MV-4-11 (cell line): ENCODE measurements at places on chromosomes 16 and 17.

DNA sequence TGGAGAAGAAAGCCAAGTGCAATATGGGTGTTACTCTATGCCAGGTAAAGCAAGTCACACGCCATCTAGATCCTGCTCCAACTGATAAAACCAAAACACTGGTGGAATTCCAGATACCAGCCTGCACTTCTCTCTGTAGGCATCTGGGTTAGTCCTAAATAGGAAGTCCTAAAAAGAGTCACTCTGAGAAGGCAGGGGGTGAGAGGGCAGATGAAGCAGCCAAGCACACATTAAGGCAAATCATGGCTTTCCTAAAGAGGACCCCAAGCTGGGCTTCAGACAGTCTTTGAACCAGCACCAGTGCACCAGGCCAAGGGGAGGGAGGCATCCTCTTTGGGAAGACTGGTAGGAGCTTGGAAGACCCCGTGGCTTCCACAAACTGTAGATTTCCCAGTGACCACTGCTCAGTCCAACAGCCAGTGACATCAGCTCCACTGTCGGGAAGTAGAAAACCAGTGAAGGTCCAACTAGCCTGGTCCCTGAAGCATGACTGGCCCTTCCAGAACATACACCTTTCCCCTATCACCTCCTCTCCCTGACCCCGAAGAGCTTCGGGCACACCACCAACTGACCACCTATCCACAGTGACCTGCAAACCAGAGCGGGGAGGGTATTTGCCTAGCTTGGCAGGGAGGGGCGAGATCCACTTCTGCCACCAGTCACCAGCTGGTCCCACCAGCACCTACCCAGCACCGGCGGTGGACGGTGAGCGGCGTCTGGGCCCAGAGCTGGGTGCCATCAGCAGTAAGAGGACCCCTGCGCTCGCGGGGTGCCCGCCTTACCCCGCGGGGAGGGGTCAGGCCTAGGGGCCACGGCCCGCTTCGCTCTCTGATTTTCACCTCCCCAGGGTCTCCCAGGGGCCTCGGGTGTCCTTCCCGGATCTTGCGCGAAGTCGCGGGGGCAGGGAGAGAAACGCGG is 1.0 kb downstream of the LITAF start:
- DNase-seq: no peak

DNA sequence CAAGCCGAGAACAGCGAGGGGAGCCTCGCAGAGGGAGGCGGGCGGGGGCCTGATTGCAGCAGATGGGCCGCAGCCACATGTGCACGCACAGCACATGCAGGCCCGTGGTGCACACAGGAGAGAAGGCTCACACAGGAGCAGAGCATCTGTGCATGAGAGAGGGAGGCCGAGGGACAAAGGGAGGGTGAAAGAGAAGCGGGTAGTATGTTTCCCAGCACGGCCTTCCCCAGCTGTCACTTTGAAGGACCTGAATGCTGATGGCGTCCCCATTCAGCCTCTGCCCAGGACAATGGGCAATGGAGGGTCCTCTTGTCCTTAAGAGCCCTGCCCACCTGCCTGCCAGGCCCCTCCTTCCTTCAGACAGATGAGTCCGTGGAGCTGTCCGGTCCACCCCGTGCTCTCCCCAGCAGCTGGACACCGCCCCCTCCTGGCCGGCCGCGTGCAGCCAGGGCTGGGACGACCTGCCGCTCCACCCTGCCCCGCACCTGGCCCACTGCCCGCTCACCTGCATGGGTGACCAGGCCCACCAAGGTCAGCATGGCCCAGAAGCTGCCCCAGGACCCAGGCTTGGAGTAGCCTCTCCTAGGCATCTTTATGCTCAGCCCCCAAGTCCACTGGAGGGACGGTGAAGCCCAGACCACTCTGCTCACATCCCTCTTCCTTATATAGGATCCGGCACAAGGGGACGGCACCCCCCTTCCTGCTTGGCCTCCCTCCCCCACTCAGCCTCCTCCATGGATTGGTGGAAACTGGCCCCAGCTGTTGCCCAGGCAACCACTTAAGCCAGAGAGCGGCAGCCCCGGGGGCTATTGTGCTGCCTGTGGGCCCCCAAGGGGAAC is at the start of gene BTBD17:
BTBD17 (minus strand) TSS at position 639 of the 839 bp plus-strand sequence; CDS start at position 590, 49 bp downstream.
- no peak for DNase-seq

DNA sequence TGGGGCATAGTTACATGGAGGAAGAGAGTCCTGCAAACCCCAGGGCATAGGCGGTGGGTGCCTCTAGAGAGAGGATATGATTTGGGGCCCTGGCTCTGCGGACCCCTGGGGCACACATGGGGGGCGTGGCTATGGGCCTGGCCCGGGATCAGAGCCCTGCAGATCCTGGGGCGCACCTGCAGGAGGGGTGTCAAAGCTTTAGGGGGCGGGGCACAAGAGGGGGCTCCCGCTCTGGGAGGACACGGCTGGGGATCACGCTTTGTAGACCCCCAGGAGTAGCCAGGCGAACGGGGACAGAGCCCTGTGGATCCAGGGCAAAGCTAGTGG is 497 bp downstream of the BCL7C start:
- no peak for DNase-seq

GRCh38 chr17:32553168-32553567 is 66.4 kb downstream of the CDK5R1 start:
- peak; percentile 51 for DNase-seq

DNA sequence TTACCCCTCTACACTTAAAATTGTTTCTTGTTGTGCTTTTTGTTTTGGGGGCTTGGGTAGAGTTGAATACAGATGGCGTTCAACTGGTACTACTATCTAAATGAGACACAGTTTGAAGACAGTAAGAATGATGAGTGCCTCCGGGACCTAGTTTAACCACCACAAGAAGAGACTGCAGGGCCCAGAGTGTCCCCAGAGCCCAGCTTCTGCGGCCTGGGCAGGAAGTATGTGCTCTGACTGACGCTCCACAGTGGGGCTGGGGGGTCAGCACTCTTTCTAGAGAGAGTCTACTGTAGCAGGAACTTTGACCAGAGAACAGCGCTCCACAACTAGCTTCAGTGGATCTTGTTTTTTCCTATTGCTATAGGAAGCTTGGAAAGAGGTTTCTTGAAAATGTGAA is 174.0 kb downstream of the VPS53 start:
- DNase-seq: peak; percentile 23

DNA sequence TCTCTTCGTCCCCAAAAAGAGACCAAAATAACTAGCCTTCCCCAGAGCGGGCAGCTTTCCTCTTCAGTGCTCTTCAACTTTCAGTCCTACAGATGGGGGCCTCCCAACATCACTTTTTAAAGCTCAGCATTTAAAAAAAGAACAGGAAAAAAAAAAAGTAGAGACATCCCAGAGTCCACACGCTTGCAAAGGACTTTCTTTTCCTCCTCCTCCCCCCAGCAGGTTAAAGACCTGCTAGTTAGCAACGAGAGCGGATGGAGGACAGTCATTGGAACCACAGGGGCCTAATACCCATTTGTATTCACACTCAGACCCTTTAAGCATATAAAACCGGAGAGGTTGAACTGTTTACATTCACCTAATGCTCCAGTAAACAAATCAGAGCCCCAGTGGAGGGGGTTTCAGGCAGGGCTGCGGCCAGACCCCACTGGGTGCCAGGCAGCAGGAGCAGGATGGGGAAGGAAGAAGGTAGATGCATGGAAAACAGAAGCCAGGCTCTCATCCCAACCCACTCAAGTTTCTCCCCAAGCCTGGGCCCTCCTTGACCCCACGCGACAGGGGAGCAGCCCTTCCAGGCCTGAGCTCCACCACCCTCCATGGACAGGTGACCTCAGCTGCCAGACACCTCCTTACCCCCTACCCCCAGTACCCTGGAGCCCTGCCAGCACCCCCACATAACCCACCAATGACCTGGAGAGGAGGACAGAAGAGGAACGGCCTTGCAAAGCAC is 15.2 kb downstream of the ZFHX3 start:
- DNase-seq: peak; percentile 35

DNA sequence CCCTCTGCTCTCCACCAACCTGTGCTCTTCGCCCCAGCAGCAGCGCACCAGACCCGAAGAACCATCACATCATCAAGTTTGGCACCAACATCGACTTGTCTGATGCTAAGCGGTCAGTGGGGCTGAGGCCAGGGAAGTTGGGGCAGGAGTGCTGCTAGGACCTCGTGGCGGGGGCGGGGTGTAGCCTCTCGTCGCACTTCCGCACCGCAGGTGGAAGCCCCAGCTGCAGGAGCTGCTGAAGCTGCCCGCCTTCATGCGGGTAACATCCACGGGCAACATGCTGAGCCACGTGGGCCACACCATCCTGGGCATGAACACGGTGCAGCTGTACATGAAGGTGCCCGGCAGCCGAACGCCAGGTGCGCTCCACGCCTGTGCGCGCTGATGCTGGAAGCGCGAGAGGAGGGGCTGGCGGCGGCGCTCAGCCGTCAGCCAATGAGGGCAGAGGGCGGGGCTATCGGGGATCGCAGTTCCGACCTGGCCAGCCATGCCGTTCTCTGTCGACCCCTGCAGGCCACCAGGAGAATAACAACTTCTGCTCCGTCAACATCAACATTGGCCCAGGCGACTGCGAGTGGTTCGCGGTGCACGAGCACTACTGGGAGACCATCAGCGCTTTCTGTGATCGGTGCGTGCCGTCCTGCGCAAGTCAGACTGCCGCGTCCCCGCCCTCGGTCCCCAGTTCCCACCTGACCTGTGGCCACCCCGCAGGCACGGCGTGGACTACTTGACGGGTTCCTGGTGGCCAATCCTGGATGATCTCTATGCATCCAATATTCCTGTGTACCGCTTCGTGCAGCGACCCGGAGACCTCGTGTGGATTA is 3.2 kb upstream of the TMEM88 start:
- peak; percentile 85 for DNase-seq

DNA sequence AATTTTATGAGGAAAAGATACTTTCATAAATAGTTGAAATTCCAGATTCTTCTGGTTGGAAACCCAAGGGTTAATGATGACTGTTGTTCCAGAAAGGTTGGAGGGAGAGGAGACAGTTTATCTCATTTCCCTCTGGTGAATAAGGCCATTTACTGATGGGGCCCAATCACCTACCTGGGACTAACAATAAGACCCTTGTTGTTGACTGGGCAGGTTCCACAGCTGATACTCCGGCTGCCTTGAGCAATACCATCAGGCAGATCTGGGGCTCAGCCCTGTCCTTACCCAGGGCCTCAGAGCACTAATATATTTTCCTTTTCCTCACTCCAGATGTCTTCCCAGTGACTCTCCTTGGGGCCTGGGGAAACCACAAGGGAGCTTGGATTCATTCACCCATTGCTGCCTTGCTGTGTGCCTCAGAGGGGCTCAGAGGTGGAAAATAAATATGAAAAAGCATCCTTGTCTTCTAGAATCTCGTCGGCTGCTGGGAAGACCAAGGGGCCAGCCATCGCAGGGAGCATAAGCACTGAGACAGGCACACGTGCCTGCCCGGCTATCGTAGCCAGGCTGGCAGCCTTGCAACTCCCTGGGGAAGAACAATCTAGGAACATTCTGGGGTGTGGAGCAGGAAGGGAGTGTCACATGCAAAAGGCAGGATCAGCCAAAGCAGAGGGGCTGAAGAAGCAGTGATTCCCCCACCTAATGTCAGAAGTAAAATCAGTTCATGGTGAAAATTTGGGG is 54.4 kb downstream of the MPRIP start:
- no peak for DNase-seq

DNA sequence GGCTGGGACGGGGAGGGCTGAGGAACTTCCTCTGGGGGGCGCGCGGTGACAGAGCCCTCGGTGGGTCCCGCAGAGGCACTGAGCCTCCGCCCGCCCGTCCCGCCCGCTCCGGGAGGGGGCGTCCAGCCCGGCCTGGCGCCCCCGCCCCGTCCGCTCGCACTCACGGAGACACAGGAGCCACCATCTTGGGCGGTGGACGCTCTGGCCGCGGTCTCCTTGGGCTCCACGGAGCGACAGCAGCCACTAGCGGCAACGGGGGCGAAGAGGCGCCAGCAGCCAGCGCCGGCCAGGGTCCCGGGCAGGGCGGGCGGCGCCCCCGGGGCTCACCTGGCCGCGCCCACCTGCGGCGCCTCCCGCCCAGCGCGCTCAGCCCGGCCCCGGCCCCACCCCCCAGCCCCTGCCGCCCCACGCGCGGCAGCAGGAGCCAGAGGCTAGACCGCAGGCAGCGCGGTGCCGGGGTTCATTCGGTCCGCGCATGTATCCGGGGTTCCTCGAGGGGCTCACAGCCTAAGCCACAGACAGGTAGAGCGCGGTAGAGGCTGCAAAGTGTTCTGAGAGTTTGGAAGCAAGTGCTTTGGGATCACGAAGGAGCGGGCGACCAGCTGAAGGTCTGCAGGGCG is at the start of gene C17orf113:
C17orf113 (minus strand) TSS at position 209 of the 620 bp plus-strand sequence. CDS start 7,225 bp downstream, outside the sequence.
- peak; percentile 16 for DNase-seq

DNA sequence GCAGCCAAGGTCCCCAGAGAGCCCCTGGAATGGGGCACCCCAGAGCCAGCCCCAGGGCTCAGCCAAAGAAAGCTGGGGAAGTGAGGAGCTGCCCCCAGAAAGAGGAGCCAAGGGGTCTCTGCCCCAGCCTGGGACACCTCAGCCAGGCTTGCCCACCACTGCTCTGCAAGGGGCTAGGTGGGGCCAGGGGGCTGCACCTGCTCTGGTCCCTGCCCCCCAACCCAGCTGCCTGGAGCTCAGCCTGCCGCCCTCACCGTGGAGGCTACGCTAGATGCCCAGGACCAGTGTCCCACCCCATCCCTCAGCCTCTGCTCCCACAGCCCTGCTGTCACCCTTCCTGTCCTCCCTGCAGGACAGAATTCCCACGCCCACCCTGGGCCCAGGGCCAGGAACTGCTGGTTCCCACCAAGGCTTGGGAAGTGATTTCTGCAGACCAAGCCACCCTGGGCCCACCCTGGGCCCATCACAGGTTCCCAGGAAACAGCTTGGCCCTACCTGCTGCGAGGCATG is 28.1 kb upstream of the KRT17 start:
- DNase-seq: no peak

DNA sequence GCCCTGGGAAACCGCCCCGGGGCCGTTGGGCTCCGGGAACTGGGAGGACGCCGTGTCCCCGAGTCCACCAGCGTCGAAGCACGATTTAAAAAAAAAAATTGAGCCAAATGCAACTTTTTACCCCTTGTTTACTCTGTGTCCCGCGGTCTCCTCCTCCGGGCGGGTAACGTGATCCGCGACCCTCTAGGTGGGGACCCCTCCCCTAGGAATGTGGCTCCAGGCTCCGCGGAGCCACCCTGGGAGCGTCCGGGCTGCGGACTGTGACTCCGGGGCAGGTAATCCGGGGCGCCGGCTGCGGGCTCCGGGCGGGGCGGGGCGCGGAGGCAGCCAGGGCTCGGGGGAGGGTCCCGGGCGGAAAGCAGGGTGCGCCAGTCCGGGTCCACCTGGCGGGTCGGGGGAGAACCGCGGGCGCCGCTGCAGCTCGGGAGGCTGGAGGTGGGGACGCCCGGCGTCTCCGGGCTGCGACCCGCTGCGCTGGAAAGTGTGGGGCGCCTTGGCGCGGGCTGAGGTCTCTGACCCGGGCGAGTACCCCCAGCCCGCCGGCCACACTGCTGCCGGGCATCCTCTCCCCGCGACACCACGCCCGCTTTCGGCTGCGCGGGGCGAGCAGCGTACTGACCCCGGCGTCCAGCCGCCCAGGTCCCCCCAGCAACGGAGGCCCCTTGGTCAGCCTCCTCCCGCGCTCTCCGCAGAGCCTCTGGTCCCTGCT is 852 bp upstream of the HELZ start:
- DNase-seq: no peak
